Stimulated activated CD4-positive, alpha-beta T cell treated with anti-CD3 and anti-CD28 coated beads, TNF-alpha, amount 100 ng/mL, for 1 hour (primary cell): ENCODE measurements at places on chromosomes 4 and X.

- no peak for DNase-seq
These were observed 106.7 kb downstream of the VSIG4 start for GRCh38 chrX:65933085-65933589.

- DNase-seq, result no peak
These were observed 487 bp downstream of the TBCK start for GRCh38 chr4:106315476-106315967.

DNA sequence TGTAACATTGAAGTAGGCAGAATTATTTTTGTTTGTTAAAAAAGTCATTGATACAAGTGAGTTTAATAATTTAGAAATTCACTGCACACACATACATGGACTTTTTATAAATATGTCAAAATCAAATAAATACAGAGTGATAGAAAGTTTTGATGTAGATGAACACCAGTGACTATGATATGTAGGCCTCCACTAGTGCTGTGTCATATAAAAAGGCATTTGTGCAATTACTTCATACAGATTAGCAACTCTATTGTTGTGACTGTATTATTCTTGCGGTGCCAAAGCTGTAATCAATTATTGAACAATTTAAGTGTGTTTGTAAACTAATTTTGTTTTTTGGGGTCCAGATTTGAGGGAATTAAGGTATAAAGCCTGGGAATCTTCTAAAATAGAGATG, 366.2 kb upstream of the PITX2 start:
- DNase-seq, result no peak

DNA sequence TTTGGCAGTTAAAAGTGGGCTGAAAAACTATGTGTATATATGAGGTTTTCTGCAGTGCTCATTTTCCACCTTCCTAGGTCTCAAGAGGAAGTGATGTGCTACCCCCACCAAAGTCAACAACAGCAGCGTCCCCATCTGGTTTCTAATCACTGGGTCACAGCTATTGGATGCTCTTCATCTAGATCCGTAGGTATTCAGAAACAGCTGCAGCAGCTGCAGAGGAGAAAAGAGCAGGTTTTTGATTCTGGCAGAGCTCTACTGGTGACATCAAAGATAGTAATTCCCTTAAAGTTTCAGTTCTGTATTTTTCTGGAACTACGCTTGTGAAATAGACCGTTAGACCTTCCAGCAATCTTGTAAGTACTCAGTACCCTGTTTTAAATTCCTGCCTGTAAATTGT, 5.8 kb upstream of the GUCY2F start:
- DNase-seq, result no peak

DNA sequence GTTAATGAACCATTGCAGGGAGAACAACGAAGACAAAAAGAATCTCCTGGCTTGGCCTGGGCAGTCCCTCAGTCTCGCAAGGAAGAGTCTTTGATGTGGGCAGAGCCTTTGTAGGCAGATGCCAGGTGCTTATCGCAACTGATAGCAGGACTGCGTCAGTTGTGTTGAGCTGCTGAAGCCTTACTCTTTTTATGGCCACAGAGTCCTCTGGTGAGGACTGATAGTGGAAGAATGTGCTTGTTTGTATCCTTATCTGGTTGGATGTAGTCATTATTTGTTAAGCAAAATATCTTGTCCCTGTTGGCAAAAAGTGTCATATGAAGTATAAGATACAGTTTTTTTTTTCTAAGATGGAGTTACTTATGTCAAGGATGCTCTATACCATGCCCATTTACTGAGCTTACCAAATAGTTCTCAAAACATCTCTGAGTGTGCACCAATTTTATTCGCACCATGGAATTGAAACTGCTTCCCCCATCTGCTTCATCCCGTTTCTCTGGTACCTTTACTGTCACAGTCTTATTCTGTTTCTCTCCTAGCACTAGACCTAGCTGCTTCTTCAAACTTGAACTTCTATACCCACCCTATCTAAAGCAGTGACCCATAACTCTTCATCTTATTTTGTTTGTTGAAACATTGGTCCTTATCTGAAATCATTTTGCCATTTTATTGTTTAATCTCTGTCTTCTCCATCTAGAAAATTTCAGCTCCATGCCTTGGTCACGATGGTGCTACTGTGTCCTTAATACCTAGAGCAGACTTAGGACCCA, 47.0 kb upstream of the SPRY1 start:
- DNase-seq, result no peak

DNA sequence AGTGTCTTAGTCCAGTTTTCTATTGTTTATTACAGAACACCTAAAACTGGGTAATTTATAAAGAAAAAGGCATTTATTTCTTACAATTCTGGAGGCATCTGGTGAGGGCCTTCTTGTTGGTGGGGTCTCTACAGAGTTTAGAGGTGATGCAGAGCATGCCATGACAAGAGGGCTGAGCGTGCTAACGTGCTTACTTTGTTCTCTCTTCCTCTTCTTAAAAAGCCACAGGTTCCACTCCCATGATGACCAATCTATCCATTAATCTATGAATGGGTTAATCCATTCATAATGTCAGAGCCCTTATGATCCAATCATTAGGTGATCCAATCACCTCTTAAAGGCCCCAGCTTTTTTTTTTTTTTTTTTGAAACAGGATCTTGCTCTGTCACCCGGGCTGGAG, 291.5 kb upstream of the GALNTL6 start:
- DNase-seq, result no peak

- DNase-seq, result no peak
These were observed 66.9 kb upstream of the PROM1 start for GRCh38 chr4:16150716-16151115.

GRCh38 chrX:139972629-139973624, 7.6 kb upstream of the CXorf66 start:
- no peak for DNase-seq

DNA sequence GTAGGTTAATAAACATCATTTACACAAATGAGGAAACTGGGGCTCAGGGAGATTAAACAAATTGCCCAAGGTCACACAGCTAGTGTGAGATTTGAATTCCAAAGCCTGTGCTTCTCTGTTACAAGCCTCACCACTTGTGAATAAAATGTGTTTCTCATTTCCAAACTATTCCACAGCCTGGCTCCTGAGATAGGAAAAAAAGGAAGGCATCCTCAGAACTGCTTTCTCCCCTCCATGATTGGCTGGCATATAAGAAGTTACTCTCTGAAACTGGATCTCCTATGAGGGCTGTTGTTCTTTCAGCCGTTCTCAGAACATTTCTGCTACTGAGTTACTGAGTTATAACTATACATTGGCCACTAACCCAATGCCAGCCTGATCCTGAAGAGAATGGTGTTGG, 237.9 kb downstream of the MAML3 start:
- DNase-seq, result no peak

DNA sequence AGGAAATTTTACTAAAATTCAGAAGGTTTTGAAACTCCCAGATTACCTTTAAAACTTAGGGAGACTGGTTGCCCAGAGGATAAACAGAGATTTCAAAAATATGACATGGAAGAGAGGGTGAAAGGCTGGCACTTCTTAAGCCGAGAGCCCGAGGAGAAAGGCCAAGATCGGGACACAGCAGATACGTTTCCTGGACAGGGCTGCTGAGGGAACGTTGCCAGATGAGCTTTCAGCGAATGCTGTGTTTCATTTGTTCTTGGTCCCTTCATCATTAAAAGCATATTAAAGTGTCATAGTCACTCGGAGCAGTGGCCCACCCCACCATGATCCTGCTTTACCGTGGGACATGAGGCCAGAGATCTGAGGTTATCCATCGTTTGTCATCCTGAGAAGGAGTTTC, 37.9 kb upstream of the STOX2 start:
- no peak for DNase-seq

DNA sequence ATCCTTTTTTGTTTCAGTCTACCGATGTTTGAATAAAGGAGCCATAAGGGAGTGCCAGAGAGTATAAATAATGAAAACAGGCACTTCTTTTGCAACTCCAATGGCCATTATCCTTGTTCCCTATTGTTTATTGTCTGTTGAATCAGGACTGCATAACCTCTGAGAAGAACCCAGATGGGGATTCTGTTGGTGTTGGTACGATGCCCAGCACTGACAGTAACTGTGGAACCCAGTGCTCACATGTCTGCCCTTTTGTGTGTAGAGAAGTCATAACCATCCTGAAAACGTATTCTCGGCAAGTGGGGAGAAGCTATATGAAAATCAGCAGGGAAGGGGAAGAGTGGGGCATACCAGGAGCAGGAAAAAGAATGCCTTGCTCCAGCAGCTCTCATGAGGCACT, 195.1 kb upstream of the EDNRA start:
- DNase-seq, result no peak

DNA sequence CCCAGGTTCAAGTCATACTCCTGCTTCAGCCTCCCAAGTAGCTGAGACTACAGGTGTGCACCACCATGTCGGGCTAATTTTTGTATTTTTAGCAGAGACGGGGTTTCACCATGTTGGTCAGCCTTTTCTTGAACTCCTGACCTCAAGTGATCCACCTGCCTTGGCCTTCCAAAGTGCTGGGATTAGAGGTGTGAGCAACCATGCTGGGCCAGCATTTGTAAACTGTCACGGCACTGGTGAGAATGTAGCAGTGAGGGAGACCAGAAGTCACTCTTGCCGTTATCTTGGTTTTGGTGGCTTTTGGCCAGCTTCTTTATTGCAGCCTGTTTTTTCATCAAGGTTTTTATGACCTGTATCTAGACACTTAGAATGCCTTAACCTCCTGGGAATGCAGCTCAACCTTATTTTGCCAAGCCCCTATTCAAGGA, 22.4 kb downstream of the PCDH18 start:
- no peak for DNase-seq

- DNase-seq, result no peak
These were observed 324.6 kb downstream of the BCOR start for GRCh38 chrX:39773150-39773549.

- no peak for DNase-seq
These were observed 42.4 kb downstream of the SLC7A11 start for GRCh38 chr4:138199568-138200235.

- DNase-seq, result no peak
These were observed 212.9 kb downstream of the FAT4 start for GRCh38 chr4:125527681-125528080.

DNA sequence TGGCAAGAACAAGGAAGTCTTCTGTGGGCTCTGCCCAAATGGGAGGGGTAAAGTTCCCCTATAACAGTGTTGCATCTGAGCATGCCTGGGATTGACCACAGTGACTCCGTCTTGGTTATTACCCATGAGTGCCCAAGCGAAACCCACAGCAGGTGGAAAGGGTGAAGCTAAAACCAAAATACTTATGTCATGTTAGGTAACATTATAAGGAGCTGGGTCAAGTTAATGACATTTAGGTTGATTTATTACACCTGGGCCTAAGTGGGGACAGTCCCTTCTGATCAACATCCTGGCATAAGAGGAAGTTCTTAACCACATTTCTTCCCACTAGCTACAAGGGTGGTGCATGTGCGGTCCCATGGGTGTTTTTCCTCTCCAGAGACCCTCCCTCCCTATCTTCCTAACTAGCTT, 1.3 kb upstream of the ZNF732 start:
- no peak for DNase-seq

DNA sequence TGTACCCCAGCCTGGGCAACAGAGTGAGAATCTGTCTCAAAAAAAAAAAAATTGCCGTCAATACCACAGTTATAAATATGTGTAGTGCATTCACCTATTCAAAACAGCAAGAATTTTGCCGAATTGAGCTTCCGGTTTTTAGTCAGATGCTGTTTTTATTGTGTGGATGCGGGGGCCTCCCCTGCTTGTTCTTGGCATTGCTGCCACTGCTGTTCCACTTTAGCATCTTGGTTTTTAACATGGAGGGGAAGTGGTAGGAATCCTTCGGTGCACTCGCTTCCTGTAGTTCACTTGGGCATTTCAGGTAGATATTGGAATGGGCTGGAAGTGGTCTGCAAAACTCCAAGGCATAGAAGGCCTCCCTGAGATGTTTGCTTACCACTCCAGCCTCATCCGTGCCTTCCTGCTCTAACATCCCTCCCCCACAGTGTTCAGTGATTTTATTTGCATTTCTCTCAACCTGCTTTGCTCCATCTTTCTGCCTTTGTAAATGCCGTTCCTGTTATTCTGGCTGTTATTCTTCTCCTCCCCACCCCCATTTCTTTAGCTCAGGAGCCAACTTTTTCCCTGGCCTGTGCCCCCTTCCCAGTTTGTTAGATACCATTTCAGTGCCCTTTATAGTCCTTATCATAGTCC, 25.5 kb downstream of the MOB1B start:
- no peak for DNase-seq

DNA sequence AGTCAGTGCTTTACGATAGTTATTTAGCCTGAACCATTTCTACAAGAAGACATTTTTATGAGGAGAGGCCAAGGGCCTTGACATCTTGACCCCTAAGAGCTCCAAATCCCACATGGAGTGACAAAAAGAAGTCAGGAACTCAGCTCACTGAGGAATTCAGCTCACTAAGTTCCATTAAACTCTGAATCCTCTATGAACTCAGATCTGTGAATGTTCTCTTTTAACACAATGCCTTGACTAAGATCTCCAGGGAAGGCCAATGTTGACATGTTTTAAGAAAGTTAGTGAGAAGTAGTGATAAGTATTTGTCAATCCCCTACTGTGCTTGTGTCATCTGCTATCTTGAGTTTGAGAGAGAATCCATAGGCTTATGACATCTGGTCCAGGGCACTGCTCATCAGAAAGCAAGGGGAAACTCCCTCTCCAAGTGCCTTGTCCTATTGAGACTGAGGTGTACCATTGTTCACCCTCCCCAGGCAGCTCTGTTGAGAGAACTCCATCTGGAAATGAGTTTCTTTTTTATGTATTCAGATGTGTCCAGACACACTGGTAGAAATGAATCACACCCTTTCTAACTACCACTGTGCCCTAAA, 68.7 kb upstream of the PCDH19 start:
- DNase-seq, result no peak

GRCh38 chrX:132576939-132577338, 88.1 kb upstream of the MBNL3 start:
- DNase-seq, result no peak

DNA sequence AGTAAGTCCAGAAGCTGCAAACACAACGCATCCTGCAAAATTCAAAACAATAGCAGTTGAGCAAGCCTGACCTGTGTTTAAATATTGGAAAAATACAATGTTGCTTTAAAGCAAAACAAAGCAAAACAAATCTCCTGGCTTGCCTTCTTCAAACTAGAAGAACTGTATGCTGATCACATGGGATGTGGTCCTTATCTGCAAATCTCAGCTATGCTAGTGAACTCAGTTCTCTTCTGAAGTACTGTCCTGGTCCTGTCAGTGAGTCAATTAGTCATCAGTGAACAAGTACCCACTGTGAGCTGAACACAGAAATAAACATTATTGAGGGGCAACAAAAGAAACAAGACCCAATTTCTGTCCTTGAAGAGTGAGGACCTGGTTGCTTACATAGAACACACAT, 522.5 kb downstream of the SMARCA1 start:
- no peak for DNase-seq

GRCh38 chrX:48999030-48999429, 3.0 kb downstream of the GRIPAP1 start:
- DNase-seq, result no peak

- DNase-seq, result no peak
These were observed 160.8 kb downstream of the MGST2 start for GRCh38 chr4:139826426-139826825.

GRCh38 chr4:129823105-129823504, 727.2 kb downstream of the C4orf33 start:
- no peak for DNase-seq

DNA sequence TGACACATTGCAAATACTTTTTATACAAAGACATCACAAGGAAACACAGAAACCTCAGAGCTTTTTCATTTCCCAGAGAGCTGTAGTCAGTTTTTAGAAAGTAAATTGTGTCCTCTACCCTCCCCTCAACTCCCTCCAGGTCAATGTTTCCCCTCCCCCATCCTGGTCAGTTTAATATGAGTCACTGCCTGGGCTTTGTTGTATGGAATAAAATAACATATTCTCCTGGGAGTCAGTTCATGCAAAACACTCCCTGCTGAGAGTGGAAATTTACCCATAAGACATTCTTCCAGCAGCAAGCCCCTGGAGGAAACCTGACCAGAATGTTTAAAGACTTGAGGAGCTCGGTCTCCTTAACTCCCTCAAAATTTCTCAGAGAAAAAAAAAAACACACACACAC, 270.1 kb upstream of the LDB2 start:
- no peak for DNase-seq
